Stimulated activated CD4-positive, alpha-beta T cell treated with anti-CD3 and anti-CD28 coated beads, TNF-alpha, amount 100 ng/mL, for 24 hours (primary cell): ENCODE measurements at places on chromosomes 1 and 21.

GRCh38 chr1:54803761-54804470 is 2.8 kb upstream of the TTC22 start:
- DNase-seq = no peak

DNA sequence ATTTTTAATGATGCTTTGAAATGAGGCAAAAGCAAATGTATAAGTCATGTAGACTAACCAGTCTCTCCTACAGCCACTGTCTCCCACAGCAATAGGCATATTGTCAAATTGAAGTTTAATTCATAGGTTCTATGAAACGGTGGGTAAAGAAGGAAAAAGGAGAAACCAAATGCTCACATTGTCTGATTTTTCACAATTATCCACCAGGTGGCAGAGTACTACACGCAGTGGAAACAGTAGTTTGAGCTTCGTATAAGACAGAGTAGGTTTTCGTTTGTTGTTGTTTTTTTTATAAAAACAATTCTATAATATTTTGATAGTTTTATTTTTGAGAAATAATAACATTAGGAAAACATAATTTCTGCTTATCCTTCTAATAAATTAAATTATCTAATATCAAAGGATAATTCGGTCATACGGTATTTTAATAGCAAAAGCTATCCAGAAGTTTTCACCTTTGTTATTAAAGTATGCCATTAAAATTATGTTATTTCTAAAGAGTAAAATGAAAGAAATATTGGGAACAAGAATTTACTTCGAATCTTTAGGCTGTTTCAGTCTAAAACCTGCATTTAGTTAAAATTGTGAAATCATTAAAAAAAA is 39.1 kb downstream of the TYW3 start:
- DNase-seq = no peak

DNA sequence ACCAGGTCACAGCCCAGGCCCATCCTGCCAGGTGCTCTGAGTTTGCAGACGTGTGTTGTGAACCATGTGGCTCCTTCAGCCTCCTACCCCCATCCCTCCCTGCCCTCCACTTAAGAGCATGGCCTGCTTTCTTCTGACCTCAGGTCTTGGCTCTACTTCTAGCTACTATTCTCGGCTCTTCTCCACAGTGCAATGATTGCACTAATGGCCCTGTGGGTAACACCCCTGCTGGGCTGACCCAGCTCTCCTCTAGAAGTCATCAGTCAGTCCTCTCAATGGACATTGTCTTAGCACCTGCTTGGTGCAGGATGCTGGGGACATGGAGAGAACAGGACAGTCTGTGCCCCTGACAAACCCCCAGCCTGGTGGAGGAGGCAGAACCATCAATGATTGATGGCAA is 22.2 kb upstream of the IFFO2 start:
- DNase-seq = no peak

GRCh38 chr1:95503278-95504030 is 269.4 kb downstream of the RWDD3 start:
- no peak for DNase-seq

- no peak for DNase-seq
These were observed 327.7 kb downstream of the PTPRC start for GRCh38 chr1:198966519-198966918.

- DNase-seq = no peak
These were observed 13.8 kb downstream of the RASSF5 start for GRCh38 chr1:206521127-206521526.
